ENCODE measurements at places on chromosomes 1 and 21.

DNA sequence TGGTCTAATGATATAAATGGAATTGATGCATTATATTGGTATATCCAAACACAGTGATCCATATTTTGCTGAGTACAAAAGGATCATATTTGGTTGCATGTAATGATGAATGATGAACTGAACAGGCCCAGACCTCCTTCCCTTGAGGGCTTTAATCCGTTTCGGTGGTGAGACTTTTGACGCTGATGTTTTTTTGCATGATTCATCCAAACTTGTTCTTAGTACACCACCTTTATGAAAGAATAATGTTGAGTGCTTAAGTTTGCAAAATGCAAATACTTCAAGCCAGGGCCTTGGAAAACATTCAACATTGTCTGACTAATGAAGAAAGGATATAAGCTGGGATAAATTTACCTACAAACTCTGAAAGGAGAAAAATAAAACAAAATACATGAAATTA lies 19.2 kb downstream of the HOOK1 start:
- no peak for DNase-seq

- DNase-seq, result no peak
Observed at GRCh38 chr1:150841626-150842025, 33.6 kb upstream of the CTSK start.

- DNase-seq, result no peak
Observed at GRCh38 chr1:206557636-206558473, 50.5 kb downstream of the RASSF5 start.

- no peak for DNase-seq
Observed at GRCh38 chr21:14550135-14550534, 4.0 kb upstream of the SAMSN1 start.

DNA sequence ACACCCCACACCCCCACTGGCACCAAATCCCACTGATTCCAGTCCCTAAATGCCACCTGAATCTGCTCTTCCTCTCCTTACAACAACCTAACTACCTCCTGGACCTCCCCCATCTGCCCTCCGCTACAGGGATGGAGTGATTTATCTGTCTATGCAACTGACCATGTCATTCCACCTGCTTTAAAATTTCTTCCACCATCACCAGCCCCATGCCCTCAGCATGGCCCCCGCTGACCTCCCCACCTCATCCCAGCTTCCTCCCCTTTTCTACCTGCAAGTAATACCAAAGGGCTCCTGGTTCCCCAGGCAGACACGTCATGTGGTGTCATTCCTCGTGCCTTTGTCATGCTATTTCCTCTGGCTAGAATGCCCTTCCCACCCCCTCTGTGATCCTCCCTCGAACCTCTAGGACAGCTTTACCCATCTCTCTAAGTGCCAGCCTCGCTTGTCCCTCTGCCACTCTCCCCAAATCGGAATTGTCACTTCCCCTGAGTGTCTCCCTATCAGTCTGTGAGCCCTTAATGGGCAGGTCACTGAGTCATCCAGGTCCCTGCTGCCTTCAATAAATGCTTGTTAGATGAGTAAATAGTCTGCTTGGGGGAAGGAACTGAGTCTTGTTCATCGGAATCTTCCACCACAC lies 3.7 kb downstream of the GJB4 start:
- DNase-seq, result peak; percentile 54

DNA sequence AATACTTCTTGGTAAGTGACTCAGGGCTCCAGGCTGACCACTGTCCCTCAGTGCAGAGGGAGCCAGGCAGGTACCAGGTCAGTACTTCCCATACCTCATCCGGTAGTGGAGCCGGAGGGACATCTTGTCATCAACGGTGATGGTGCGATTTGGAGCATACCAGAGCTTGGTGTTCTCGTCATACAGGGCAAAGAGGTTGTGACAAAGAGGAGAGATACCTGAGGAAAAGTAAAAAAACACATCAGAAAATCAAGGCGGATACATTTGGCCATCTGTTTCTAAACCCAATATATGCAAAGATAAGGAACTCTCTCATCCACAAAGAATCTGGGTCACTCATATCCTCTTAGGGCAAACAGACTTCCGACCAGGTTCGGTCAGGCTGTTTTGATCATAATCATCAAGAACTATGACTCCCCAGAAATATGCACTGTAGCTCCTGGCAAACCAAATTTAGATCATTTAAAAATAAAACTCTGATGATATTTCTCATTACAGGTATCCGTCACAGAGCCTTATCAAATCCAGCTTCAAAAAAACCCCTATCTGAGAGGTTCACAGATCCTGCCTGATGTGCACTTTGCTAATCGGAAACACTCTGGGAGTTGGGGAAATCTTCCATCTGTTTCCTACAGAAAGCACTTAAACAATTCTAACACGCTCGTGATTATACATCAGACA lies 87.3 kb downstream of the JAK1 start:
- DNase-seq, result no peak

- DNase-seq, result peak; percentile 16
Observed at GRCh38 chr1:205983925-205984725, 19.1 kb downstream of the RAB7B start.

- no peak for DNase-seq
Observed at GRCh38 chr21:45534636-45535331, 7.5 kb downstream of the SLC19A1 start.

- no peak for DNase-seq
Observed at GRCh38 chr21:44461464-44462001, 6.2 kb downstream of the LRRC3 start.

DNA sequence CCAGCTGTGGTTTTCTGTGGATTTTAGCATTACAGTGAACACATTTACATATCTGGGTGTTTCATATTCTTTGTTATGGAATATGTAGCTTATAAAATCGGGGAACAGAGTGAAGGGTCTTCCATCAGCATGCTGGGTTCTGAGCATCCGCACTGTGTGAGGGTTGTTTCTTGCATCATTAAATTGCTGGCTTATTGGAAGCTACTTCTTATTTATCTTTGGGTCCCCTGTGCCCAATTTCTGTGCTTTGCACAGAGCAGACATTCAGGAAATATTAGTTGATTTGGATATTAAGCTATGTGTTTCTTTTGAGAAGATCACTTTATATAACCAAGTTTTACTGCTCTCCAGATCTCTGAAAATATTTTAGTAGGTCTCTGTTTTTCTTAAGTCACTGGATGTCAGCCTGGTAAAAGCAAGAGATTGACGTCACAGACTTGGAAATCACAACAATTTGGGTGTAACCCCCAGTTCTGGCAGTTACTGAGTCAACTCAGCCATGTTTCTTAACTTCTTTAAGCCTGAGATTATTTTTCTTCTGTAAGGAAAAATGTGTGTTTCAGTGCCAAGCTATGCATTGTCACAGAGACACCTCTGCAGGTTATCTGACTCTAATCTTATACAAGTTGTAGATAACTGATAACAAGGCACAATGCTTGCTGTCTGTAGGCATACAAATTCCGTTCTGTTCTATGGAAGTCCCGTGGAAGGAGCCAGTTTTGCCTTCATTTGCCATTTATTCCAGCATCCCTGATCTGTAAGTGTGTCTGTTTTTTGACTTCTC lies 258.3 kb upstream of the KAZN start:
- no peak for DNase-seq

- DNase-seq, result no peak
Observed at GRCh38 chr1:245999697-246000637, 507.1 kb downstream of the SMYD3 start.

DNA sequence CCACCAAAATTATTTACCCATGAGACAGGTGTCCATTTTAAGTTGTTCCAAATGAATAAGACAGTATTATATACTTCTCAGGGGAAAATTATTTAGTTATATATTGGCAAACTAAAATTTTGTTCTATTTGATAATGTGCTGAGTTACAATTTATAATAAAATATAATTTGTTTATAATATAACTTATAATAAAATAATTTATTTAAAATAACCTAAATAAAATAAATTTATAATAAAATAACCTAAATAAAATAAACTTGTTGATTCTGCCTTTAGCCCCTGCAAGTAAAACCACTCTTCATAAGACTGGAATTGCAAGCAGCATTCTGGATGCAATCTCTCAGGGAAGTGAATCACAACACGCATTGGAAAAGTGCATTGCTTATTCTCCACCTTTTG lies 69.6 kb downstream of the RAVER2 start:
- DNase-seq, result no peak

DNA sequence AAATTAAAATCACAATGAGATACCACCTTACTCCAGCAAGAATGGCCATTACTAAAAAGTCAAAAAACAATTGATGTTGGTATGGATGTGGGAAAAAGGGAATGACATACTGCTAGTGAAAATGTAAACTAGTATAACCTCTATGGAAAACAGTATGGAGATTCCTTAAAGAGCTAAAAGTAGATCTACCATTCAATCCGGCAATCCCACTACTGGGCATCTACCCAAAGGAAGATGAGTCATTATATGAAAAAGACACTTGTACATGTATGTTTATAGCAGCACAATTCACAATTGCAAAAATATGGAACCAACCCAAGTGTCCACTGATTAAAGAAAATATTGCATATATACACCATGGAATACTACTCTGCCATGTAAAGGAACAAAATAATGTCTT lies 37.2 kb downstream of the SUSD4 start:
- no peak for DNase-seq

GRCh38 chr1:246221485-246222255 lies 285.4 kb downstream of the SMYD3 start:
- no peak for DNase-seq

DNA sequence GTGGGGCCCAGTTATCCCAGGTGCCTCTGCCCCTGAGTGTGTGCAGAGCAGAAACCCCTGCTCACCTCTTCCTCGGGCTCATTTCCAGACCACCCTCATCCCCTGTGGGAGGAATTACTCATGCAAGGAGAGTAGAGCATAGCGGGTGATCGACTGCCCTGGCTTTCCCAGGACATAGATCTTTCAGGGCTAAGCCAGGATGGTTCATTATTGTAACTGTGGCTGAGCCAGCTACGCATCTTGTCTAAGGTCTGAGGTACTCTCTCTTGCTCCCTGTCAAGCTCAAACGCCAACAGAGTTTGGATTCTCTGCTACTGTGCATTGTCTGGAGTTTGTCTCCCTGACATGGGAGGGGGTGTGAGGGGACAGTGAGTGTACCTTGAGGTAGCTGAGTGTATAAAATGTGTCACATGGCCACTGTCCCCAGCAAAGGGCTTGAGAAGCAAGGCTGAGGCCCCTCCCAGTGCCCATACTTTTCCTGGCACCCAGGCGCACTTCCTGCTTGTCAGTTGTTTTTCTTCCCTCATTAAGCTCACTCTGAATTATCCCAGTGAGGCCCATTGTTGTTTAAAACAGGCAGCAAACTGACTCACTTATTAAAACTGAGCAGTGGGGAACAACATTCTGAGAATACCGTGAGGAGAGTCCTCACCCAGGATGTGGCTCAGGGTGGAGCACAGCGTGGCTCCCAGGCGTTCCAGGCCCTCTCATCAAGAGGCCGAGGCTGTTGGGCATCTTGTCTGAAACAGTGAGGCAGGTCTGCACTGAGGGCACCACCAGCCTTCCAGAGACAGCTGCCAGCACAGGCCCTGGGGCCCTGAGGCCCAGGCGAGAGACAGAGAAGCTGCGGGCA lies 92.9 kb downstream of the LAMC2 start:
- DNase-seq, result peak; percentile 54

DNA sequence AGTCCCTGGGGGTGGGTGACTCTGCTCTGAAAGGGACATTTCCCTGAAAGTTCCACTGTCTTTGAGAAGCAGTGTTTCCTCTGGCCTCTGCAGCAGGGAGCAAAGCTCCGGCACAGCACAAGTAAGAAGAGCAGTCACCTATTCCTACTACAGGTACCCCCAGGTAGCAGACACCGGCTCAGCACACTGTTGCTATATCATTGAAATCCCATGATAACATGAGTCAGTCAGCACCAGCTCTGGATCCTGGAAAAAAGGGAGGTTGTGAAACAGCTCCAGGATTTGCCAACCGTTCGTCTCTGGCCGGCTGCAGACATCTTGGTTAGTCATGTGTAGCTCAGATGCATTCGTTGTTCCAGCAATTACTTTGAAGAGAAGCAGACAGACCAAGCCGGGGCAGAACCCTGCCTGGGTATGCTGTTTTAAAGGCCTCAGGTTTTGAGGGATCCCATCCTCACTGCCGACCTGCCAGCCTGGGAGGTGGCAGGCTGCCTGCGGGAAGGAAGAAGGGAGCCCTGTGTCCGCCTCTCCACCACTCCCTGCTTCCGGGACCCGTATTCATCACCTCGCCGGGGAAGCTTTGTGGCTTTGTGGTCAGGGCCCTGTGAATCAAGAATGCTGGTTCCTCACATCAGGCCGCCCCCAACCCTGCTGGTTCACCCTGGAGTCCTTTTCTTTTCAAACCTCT lies 139.2 kb downstream of the CLIC6 start:
- peak; percentile 71 for DNase-seq

All from T1000 (cell line).